ENCODE measurements at places on chromosomes 3 and 15.

GRCh38 chr3:126152458-126152857 is 27.9 kb downstream of the ALDH1L1 start:
- DNase-seq = no peak

- DNase-seq = no peak
Measured at GRCh38 chr3:27553886-27554540, 69.8 kb upstream of the SLC4A7 start.

- DNase-seq = peak; percentile 42
Measured at GRCh38 chr3:32359766-32360492, 31.7 kb upstream of the CMTM7 start.

DNA sequence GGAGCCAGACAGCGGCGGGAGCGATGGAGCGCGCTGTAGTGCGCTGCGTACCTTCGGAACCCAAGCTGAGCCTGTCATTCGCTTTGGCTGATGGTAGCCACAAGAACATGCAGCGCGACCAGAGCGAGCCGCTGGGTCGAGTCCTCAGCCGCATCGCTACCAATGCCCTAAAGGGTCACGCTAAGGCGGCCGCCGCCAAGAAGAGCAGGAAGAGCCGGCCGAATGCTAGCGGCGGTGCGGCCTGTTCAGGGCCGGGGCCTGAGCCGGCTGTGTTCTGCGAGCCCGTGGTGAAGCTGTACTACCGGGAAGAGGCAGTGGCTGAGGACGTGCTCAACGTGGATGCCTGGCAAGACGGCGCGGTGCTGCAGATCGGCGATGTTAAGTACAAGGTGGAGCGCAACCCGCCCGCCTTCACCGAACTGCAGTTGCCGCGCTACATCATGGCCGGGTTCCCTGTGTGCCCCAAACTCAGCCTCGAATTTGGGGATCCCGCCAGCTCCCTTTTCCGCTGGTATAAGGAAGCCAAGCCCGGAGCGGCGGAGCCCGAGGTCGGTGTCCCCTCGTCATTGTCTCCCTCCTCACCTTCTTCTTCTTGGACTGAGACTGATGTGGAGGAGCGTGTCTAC is 498 bp downstream of the PDE12 start:
- no peak for DNase-seq

DNA sequence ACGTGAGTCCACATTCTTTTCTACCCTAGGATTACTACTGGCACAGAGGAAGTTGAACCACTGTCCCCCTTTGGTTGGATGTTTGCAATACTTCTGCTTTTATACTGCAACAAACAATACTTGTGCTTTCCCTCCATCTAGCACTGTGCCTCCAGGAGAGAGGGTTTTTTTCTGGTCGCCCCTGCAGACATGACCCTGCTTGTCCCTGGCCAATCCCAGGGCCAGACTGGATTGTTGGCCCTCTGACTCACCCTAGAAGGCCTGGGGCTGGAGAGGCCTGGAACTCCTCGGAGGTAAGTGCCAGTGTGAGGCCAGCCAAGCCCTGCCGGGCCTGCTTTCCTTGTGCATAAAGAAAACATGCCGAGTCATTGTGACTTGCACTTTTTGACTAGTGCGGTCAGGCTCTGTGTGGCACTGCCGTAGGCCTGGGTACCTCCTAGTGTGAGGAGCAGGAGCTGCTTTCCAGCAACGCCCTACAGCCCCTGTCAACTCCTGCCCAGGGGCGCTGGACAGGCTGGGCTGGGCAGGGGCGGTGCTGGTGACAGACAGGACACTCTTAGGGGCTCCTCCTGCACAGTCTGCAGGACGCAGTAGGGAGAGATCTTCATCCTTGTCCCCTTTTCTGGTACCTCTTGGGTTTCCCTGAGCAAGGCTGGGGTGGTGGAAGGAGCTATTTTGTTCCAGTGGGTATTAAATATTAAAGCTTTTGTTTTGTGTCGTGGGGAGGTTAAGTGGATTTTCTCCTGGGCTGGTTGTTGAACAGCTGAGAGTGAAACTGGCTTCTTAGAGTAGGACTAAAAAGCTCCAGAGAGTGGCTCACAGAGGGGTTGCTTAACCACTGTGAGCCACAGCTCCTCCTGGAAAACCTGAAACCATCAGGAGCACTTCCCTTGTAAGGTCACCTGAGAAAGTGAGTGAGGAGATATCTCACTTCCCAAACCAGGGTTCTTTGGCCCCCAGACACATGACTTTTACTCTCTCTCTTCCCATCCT is 14.4 kb upstream of the TKT start:
- DNase-seq = peak; percentile 93

GRCh38 chr3:101994386-101994785 is 145.1 kb downstream of the NFKBIZ start:
- DNase-seq = no peak

DNA sequence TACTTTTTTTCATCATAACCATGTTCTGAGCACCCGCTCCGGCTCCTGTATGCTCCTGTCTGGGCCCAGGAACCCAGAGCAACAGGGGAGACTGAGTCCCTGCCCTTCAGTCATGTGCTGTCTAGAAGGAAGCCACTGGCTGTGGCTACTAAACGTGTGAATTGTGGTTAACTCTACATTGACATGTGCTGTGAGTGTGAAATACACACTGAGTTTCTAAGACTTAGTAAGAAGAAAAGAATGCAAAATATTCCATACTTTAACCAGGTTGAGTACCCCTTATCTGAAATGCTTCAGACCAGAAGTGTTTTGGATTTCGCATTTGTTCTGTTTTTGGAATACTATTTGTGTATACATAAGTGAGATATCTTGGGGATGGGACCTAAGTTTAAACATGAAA is 42.8 kb upstream of the CGNL1 start:
- no peak for DNase-seq

GRCh38 chr3:11434017-11434526 is 161.9 kb downstream of the ATG7 start:
- DNase-seq = no peak

DNA sequence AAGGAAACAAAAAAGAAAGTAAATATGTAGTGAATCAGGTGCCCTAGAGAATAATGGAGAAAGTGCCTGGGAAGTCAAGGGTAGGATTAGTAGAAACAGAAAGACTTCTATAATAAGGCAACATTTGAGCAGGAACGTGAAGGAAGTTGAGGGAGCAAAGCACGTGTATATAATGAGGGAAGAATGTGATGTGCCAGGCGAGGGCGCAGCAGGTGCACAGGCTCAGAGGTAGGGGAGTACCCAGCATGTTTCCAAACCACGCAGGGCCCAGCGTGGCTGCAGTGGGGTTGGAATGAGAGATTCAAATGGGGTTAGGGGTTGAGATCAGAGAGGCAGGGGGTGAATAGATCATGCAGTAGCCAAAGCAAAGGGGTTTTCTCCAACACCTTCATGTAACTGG is 91.9 kb upstream of the VGLL4 start:
- no peak for DNase-seq

- DNase-seq = no peak
Measured at GRCh38 chr3:59040902-59041301, 8.9 kb downstream of the CFAP20DC start.

- DNase-seq = no peak
Measured at GRCh38 chr3:26962492-26963360, 340.2 kb downstream of the LRRC3B start.

DNA sequence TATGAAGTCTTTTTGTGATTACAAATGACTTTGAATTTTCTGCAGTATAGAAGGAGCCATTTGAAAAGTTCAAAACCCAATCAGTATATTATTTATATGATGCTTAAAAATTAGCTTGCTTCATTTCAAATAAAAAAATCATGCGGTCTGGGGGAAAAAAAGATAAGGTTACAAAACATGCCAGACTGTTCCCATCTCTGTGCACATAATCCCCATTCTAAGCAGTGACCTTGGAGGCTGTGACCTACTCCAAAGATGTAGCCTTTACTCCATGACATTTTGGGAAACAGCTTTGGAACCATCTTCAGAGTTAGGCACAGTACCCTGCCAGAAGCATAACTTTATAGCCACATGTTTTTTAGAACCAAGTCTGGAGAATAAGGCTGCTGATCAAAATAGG is 447.7 kb upstream of the WNT5A start:
- no peak for DNase-seq

DNA sequence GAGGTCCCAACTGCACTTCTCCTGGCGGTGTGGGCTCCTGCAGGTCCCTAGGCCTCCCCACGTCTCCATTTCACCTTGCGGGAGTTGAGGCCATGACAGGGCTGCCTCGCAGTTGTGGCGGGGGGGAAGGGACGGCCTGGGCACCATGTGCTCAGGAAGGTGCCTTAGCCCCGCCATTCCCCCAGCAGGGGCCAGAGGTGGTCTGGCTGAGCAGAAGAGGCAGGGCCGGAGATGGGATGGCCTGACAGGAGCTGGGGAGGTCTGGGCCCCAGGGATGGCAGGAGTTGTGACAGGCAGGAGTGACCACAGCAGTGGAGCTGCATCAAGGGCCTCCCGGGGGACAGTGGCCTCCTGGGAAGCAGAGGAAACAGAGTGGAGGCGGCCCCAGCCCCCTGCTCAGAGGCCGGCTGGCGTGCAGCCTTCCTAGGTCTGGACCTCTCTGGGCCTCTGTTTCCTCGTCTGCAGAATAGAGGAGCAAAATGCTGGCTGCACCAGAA is 18.7 kb upstream of the KLF15 start:
- no peak for DNase-seq

DNA sequence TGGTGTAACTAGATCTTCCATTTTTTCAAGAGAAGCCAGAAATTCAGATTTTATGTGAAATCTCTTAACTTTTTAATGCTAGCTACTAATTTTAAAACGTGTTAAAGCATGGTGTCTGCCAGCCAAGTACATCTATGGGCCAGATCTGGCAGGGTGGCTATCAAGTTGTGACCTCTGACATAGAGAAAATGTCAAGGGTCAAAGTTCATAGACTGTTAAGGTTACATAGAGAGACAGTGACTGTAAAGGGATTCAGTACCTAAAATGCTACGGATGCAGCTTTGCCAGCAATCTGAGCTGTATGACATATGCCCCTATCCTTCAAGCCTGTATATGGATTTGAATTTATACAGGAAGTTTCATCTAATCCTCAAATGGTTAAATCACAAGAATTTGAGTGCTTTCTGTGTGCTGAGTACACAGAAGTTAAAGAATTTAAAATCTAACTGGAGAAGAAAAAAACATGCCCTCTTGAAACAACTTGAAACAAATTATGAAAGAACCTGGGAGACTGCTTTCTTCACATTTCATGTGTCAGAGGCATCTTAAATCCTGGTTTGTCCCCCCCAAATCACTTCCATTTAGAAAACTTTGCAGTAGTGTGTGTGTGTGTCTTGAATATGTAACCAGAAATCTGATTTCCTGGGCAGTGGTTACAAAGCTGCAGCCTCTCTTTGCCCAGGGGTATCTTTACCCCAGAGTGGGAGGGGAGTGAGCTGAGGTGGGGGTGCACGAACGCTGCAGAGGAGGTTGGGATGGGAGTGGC is 895 bp upstream of the ARHGAP31 start:
- no peak for DNase-seq

DNA sequence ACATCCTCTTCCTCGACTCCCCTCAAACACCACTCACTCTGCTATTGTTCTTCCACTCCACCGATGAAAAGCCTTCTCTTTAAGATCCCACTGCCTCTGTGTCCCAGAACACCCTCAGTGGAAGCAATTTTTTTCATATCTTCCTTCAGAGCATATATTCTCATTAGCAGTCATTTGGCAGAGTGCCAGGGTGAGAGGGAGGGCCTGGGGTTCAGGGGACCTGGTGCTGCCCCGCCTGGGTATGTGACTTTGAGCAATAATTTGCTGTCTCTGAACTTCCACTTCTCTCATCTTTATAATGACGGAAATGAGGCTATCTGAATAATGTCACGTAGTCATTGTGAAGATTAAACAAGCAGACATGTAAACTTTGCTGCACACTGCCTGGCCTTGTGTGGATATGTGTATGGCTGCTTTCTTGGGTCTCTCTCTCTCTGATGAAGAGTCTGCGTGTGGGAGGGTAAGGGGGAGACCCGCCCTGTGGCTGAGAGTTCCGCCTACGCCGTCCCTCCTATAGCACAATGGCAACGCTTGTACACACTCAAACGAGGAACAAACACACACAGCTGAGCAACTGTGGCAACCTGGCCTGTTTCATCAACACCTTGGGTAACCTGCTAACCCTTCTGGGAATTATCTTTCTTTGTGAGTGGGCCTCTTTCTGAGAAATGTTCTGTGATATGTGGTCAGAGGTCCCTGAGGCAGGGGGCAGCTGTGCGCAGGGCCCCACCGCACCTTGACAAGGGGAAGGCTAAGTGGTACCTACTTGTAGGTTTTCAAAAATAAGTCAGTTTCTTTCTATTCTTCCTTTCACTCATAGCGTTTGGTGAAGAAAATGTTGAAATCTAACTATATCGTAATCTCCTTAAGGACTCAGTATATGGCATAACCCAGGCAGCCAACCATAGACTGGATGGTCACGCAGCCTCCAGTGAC is 369.8 kb downstream of the SV2B start:
- DNase-seq = no peak

DNA sequence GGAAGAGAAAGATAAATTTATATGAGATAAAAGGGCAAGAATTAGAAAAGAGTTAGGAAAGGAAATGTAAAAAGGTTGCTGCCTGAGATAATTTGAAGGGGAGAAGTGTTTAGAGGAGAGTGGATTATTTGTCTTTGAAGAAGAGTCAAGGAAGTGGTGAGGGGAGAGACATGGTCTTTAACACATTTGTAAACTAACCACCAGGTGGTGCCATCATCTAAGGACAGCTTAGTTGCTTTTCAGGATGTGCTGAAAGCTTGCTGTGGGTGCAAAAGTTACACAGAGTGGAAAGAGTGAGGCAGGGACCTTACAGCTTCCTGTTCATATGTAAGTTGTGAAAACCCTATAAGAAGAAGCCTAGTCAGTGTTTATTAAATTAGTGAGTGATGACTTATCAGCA is 114.1 kb upstream of the DNAJC19 start:
- DNase-seq = peak; percentile 68

GRCh38 chr3:52763466-52763865 is 7.3 kb downstream of the NEK4 start:
- no peak for DNase-seq

GRCh38 chr3:151275091-151275490 is 3.3 kb downstream of the P2RY14 start:
- DNase-seq = no peak

Data from iPS DF 19.7 (cell line).